Activated CD8-positive, alpha-beta T cell treated with anti-CD3 and anti-CD28 coated beads for 36 hours (primary cell): ENCODE measurements at places on chromosomes 1 and 21. TPM values are rescaled to one million over a fixed set of nuclear protein-coding genes. Genes with fewer than 3 reads are reported as not detected.

DNA sequence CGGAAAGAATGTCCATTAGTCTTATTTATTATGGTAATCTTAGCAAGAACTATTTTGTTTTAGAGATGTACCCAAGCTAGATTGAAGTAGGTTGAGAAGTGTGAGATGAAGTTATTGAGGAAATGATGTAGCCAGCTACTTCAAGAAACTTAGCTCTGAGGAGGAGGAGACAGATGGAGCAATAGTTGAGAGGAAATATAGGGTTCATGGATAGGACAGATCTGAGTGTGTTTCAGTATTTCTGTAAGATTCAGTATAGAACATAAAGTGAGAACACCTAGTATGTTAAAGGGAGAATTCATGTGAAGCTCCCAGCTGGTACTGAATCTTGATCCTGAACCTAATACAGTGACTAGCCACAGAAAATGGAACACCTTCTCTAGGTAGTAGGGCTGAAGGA, 28.9 kb downstream of the TSNAX start:
- DNase-seq = no peak

DNA sequence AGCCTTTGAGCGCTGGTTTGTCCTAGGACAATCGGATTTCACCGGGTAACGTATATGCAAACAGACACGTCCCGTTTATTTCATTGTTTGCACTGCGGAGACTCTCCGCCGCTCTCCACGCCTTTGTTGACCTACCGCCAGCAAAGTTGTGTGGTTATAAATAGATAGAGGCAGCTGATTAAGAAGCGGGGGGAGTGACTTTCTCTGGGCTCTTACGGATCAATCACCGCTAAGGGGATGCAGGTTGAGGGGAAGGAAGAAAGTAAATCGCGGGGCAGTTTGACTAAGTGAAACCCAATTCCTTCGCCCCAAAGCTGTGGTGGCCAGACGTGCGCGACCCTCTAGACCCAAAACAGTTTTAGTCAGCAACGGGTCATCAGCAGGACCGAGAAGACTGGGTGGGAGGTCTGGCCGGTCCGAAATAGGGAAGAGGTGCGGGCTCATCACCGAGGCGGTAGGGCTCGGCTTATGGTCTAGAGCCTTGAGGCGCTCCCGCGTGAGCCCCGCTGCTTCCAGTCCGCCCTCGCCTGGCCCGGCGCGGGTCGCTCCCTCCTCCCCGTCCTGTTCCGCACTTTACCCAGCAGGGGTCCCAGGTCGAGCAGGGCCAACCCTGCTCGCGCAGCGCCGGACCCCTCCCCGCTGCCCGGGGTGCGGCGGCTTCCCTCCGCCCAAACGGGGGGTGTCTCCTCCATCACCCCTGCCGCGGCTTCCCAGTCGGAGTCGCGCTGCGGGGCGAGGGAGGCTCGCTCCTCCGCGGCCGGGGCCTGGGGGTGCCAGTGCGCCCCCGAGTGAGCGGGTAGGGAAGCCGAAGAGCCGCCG, 120.8 kb upstream of the RRP15 start:
- peak; percentile 6 for DNase-seq

GRCh38 chr1:172357753-172358385, 62.6 kb upstream of the C1orf105 start:
- DNase-seq = peak; percentile 35

GRCh38 chr1:242185731-242186130, 186.8 kb upstream of the MAP1LC3C start:
- DNase-seq = no peak

GRCh38 chr1:52164604-52165003, 22.7 kb downstream of the ZFYVE9 start:
- no peak for DNase-seq

DNA sequence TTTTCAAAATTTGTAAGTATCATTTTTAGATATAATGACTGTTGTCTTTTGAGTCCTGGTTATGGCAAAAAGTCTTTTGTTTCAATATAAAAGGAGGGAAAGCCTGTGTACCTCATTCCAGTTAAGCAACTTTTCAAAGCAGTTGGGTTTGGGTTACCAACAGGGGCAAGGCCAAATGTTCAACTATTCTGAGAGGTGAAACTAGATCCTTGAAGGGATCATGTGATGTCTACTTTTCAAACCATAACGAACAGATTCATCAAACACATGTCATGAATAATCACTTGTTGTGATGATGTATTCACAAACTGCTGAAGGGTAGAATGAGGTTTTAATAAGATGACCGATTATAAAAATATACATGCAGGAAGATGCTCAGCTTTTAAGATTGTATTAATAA, 171.3 kb downstream of the HHAT start:
- no peak for DNase-seq

GRCh38 chr1:2318314-2319278, 72.8 kb downstream of the MORN1 start:
- peak; percentile 25 for DNase-seq

GRCh38 chr1:6358757-6359201, 34.8 kb downstream of the ACOT7 start:
- peak; percentile 71 for DNase-seq

DNA sequence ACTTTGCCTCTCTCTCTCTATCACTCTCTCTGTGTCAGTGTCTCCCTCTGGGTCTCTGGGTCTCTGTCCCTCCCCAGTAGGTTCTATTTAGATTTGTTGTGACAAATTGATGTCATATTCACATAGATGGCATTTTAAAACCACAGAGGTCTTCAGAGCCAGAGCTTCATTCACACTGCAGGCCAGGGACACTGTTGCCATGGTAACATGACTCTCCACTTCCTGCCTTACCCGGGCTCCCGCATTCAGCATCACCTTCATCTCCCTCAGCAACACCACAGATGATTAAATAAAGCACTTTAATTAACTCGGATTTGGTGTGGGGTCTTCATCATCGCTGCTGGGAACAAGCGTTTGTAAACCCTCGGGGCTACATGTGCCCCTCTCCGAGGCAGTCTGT, 132.6 kb downstream of the ETS2 start:
- peak; percentile 60 for DNase-seq

TDRD5 gene
- not detected for total RNA-seq

DNA sequence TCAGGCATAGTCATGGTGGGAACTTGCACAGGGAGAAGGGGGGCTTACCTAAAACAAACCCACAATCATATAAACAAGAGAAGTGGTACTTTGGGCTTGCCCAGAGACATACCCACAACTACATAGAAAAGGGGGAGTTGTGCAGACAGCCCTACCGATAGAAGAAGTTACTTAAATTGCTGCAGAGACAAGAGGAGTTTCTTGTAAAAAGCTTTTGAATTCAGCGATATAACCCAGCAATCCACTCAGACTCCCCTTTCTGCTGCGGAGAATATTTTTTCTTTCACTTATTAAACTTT, 164.0 kb upstream of the ETV3 start:
- DNase-seq = no peak

- DNase-seq = no peak
These were observed 135.7 kb upstream of the ZNF648 start for GRCh38 chr1:182196897-182197870.

- DNase-seq = no peak
These were observed 368.3 kb upstream of the TMPRSS15 start for GRCh38 chr21:18771845-18772380.

DNA sequence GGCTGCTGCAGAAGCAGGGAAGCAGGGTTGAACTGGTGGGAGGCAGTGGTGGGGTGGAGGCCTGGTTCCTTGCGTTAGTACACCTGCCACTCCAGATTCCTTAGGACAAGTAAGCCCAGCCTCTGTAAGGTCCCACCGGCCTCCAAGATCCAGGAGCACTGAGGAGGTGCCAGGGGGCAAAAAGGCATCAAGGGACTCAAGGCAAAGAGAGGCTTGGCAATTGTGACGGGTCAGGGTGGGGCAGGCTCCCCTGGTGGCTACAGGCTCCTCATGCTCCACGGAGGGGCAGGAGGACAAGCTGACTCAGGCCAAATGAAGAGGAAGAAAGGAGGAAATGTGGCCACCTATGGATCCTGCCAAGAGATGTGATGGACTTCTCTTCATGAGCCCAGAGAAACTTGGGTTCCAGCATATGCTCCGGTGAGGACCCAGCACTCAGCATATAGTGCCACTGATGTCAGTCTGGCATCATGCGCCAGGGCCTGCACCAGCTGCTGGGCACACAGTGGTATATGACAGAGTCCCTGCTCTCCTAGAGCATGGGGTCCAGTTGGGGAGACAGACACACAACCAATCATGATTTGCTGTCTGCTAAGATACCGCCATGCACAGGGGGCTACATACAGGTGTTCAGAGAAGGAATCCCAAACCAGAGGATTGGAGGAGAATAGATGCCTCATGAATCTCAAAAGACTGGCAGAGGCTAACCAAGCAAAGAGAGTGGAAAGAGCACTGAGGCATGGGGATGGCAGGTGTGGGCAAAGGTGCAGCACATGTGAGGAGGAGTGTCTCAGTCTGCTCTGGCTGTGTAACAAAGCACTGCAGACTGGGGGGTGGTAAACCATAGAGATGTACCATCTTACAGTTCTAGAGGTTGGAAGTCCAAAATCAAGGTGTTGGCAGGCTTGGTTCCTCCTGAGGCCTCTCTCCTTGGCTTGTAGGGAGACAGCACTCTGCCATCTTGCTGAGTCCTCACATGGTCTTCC, 249.7 kb downstream of the RHOU start:
- no peak for DNase-seq

MYBPH gene
- not detected for total RNA-seq

DNA sequence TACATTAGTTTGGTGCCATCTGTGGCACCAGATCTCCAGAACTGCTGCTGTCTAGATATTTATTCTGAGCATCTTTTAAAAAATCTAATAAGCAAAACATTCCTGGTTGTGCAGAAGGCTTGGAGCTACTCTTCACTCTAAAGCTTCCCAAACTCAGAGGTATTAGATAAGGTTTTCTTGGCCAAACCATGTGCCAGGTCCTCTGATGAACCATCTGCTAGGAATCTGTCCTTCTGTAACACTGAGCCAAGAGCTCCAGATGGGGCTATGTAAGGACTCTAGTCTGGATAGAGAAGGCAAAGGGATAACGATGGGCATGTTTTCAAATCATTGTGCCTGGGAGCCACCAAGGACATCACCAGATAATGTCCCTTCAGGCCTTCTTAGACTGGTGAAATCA, 410.6 kb downstream of the NTNG1 start:
- no peak for DNase-seq

DNA sequence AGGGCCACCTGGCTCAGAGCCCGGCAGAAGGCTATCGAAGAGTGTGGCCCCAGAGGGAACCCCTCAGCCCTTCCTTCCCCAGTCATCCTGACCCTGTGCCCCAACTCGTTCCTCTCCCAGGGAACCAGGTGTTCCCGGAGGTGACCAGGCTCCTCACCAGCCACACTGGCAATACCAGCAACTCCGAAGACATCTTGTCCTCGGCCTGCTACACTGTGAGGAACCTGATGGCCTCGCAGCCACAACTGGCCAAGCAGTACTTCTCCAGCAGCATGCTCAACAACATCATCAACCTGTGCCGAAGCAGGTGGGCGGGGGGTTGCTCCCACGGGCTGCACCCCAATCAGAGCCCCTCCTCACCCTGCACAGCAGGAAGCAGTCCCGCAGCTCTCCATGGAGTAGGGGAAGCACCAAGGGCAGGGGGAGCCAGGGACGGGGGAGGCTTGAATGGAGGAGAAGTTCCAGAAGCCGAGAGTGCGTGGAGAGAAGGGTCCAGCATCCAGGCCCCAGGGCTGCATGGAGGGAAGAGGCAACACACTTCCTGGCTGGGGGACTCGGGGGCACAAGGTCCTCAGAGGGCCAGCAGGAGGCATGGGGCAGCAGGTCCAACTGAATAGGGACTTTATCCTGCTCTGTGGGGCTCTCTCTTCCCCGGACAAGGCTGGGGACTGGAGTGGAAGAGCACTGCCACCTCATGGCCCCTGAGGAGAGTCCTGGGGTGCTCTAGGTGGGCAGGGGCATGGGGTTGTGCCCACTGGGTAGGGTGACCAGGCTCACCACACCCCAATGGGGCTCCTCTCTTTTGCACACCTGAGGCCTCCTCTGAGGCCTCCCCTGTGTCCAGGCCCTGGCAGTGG, 41.7 kb downstream of the PKP1 start:
- DNase-seq = no peak

- DNase-seq = no peak
These were observed 40.5 kb upstream of the IFNAR2 start for GRCh38 chr21:33189237-33189636.

DNA sequence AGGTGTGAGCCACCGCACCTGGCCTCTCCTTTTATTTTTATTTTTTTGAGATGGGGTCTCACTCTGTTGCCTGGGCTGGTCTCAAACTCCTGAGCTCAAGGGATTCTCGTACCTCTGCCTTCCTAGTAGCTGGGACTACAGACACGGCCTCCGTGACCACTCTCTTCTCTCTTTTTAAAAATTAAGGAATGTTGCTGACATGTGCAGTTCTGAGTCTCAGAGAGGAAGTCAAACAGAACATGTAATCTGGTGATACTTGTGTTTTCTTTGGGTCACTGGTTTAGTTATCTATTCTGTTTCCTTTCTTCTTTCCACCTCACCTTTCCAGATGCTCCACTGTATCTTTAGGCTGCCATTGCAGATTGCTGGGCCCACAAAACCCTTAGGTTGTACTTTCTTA, 2.7 kb downstream of the WDTC1 start:
- no peak for DNase-seq

DNA sequence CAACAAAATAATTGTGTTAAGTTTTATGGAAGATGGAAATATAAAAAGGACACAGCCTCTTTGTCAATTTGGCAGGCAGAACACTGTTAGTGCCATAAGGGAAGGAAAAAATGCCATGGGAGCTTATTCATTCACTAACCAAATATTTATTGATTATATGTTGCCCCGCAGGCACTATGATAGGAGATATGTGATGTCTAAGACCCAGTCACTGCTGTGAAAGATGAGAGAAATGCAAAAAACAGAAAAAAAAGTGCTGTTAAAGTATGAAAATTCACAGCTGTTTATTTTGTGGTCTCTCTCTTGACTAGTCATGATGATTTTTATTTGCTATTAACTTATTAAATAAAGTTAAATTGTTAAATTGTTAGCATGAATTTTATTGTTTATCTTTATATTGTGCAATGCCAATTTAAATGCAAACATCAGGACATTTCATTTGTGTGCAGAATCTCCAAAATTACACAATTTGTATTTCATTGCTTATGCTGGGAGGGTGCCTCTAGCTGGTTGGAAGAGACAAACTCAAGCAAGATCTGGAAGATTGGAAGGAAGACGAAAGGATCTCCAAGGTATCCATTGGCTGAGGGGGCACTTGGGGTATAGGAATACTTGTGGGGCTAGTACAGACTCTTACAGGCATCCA, 17.8 kb upstream of the PTGFR start:
- DNase-seq = no peak

DNA sequence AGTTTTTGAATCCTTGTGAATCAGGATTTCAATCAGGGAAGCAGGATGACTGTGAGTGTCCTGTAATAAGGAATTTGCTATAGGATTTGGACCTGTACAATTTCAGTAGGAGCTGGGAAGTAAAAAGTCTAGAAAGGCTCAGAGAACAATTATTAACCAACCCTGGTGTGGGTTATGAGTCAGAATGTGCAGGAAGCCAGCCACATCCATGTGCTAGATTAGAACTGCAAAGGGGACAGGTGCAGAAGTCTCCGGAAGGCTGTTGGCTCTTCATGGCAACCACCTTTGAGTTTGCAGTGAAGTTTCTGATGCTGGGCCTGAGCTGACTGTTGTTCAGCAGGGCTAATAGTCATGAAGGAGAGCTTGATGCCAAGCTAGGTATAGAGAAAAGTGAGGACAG, 70.7 kb downstream of the SPATA46 start:
- no peak for DNase-seq

TMEM52 gene
- total RNA-seq = 2.2 TPM

GRCh38 chr1:219433001-219433400, 179.9 kb downstream of the ZC3H11B start:
- no peak for DNase-seq

CR1L gene
- not detected for total RNA-seq
